Activated gamma-delta T cell treated with Interleukin-2 at 50 U/mL for 16 hours (primary cell): ENCODE measurements at places on chromosomes 11 and 22.

- DNase-seq: no peak
Observed at GRCh38 chr11:84437071-84437980, 1151.2 kb upstream of the CCDC90B start.

- peak; percentile 78 for DNase-seq
Observed at GRCh38 chr22:25057013-25057881, 104.7 kb downstream of the KIAA1671 start.

DNA sequence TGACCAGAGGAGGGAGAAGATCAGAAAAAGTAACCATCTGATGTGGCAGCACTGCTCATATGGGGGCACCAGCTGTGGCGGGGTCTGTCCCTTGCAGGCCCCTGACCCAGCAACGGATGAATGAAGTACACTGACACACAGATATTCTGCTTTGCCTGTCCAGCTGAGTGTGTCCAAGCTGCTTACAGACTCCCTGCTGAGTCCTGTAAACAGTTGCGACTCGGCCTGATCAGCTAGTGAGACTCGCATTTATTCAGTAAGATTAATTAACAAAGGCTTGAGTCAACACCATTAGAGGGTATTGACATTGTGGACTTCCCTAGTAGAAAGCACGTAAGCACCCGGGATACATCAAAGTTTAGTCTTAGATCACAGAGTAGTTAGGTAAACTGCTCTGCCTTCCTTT, 15.3 kb upstream of the OR10D3 start:
- DNase-seq: no peak

DNA sequence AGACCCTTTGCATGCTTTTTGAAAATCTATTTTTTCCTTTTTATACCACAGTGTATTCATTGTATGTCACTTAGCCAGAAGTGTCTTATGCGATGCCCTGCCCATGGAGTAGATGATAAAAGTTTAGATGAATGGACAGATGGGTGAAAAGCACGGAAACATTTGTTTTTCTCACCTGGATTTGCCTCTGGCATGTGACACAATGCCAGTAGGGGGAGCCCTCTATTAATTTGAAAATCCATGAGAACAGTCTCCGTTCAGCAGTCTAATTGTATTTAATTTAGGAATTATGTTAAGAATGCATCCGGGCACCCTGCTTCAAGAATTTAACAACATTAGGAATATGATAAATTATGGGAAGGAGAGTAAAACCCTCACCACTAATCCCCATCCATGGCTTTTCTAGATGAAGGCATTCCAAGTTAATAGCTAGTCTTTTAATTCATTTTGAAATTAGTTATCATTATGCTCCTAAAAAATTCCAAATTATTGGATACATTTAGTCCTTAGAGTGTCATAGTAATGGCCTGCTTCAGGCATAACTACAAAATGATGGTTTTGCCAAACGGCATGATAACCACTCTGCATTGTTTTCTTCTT, 55.3 kb upstream of the ALKBH3 start:
- no peak for DNase-seq

DNA sequence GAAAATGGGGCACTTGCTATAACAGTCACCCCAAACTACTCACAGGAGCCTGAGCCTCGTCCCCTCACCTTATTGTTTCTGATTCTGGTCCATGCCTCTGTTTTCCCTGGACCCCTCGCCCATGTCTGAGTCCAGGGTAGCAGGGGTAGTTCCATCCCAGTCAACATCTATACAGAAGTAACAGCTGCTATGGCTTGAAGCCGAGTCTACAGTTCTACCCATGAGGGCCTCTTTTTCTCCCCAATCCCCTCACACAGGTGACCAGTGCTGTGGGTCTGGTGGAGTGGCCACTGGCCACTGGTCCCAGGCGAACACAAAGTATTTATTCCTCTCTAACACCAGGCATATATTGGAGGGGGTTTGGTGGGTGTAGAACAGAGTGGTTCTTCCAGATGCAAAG, 116.4 kb downstream of the ZNF280B start:
- DNase-seq: no peak

- DNase-seq: no peak
Observed at GRCh38 chr22:33737662-33738061, 182.6 kb downstream of the LARGE1 start.

GRCh38 chr11:116960930-116961329, 123.5 kb upstream of the APOA1 start:
- DNase-seq: no peak

DNA sequence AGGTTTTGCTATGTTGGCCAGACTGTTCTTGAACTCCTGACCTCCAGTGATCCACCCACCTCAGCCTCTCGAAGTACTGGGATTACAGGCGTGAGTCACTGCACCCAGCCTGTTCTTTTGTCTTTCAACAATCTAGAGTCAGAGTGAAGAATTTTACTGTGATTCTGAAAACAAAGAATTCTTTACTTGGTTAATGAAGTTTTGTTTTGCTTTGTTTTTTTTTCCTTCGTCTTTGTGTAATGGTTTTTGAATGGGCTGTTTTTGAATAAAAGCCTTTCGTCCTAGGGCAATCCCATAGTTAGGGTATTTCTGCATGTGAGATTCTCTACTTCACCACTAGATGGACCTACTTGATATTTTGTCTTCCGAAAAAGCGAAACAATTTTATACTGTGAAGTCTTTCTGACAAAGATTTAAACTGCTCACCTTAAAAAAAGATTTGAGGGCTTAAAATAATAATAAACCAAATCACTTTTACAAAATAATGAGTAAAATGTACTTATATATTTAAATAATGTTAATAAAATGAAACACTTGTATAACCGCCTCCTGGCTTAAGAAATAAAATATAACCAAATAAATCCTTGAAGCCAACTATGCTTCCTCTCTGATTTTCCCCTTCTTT, 43.4 kb upstream of the SC5D start:
- no peak for DNase-seq
